Mucosa of descending colon (tissue), 3 donors: ENCODE measurements at places on chromosomes 7 and 10. TPM values are rescaled to one million over a fixed set of nuclear protein-coding genes. Genes with fewer than 3 reads are reported as not detected.

DNA sequence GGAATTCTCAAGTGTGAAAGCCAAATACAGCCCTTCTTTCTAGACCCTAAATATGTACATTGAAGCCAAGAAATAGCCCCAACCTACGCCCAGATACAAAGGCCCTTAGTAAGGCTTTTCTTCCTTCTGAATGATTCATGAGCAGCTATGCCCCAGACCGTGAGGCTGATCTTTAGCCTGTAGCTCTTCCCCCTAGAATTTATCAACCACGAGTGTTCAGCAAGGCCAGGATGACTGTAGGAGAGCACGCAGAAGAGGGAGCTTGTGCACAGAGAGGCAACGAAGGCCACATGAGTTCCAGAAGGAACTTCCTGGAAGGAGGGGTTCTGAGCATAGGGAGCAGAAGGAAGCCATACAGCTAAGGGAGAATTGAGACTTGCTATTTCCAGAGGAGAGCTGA is 53.0 kb upstream of the HABP2 start:
- no peak for DNase-seq

DNA sequence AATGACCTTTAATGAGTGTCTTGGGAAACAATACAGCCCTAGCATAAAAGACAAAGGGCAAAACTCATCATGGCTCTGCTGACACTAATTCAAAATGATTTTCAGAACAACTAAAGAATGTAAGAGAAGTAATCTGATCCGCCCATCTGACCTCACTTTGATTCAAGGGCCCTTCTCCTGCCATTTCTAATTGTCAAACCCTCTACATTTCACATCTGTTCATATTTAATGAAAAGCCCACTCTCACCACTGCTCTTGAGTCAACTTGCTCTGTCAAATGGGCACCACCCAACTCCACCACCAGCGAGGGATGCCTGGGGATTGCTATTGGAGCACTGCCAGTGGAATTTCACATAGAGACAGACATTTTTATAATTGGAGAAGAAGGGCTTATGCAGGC is 639.2 kb downstream of the KCNMA1 start:
- DNase-seq: no peak

GRCh38 chr7:590731-591551 is 71.3 kb upstream of the PDGFA start:
- DNase-seq: no peak

DNA sequence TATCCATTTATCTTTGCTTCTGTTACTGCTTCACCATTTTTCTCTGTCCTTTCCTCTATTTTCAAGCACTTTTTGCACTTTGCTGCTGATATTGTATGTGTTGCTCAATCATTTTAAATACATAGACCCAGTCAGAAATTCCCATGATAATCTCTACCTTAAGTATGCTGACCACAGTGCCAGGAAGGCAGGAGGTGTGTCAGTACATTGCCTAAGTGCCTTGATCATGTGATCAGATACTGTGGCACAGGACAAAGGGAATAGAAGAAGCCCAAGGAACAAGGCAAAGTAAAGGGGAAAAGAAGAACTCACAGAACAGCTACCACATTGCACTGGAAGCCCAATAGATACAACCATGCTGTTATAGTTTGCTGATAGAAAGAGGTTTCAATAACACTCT is 53.7 kb upstream of the CD36 start:
- no peak for DNase-seq

DNA sequence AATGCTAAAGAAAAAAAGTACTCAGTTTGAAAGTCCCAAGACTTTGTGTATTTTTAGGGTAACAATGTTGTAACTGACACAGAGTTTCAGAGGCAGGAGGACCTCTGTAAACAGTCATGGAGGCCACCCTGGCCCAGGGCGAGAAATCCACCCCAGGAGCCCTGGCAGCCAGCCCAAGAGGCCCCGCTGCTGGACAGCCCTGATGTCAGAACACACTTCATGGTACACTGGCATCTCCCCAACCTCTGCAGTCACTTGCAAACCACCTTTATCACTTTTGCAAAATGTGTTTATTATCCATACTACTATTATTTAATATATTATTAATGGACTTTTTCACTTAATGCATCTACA is 30.2 kb downstream of the C10orf143 start:
- DNase-seq: no peak

- DNase-seq: no peak
These were observed 4.8 kb upstream of the CDK6 start for GRCh38 chr7:92841192-92841591.

DNA sequence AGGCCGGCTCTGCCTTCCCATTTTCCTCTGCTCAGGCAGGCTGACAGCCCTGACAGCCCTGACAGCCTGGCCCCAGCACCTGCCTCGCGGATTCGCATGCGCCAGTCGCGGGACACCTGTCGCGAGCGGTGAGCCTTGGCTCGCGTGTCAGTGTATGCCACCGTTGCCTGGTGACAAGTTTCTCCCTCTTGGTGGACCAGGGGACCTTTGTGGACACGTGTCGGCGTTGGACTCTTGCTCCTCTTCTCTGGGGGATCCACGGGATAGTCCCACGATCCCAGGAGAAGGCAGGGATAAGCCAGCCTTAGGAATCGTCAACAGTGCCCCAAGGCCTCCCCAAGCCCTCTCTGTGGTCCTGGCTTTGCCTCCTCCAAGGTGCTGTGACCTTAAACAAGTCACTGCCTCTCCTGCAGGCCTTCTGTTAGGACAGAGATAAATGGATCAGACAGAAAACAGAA is 18.1 kb upstream of the ZNF273 start:
- DNase-seq: no peak

GRCh38 chr10:75406462-75407223 is 5.1 kb upstream of the ZNF503 start:
- no peak for DNase-seq

- no peak for DNase-seq
These were observed 769.1 kb downstream of the SUGCT start for GRCh38 chr7:40903872-40904271.

- no peak for DNase-seq
These were observed 13.0 kb upstream of the VIPR2 start for GRCh38 chr7:159157714-159158113.

DNA sequence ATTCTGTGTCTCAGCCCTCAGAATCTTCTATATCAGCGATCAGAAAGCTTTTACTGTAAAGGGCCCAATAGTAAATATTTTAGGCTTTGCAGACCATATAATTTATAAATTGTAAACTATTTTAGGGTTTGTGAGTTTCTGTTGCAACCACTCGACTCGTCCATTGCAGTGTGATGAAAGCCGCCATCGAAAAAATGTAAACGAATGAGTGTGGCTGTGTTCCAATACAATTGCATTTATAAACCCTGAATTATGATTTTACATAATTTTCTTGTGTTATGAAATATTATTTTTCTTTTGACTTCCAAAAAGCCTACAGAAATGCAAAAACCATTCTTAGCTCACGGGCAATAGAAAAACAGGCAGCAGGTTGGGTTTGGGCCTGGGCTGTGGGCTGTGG is 62.5 kb upstream of the ADO start:
- no peak for DNase-seq

GRCh38 chr7:111388912-111389311 is 173.4 kb downstream of the IMMP2L start:
- no peak for DNase-seq

DNA sequence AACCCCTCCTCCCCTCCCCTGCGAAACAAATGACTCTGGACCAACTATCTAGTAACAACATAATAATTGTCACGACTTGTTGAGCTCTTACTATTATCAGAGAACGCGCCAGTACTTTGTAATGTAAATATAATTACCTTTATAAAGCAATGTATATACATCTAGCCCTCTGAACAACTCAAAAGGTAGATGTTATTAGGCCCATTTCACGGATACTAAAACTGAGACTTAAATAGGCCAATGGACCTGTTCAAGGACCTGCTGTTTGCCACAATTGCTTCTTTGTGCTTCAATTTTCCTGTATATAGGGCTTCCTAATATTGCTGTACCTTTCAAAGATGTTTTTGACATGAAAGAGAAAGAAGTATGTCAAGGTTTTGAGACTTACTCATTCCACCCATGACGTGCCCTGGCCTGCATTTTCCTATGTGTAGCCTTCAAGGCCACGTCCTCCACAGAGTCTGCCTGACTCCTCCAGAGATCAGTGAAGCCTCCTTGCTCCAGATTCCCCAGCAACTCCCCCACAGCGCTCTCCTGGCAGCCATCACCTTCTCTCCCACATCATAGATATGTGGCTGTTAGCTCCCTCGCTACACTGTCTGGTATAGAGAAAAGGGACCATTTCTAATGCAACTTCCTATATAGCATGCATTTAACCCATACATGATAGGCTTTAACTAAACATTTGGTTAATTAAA is 156.6 kb downstream of the SKIDA1 start:
- DNase-seq: no peak

SFRP4 gene
- 0.19 TPM for total RNA-seq

IKZF5 gene
- total RNA-seq: 15.3 TPM

MEIG1 gene
- total RNA-seq: not detected

RINT1 gene
- total RNA-seq: 12.4 TPM

CFAP69 gene
- total RNA-seq: 4.5 TPM

UCN3 gene
- total RNA-seq: 5.9 TPM

PTPRE gene
- total RNA-seq: 33.6 TPM
